T-cell (primary cell): ENCODE measurements at places on chromosomes 2 and 18.

DNA sequence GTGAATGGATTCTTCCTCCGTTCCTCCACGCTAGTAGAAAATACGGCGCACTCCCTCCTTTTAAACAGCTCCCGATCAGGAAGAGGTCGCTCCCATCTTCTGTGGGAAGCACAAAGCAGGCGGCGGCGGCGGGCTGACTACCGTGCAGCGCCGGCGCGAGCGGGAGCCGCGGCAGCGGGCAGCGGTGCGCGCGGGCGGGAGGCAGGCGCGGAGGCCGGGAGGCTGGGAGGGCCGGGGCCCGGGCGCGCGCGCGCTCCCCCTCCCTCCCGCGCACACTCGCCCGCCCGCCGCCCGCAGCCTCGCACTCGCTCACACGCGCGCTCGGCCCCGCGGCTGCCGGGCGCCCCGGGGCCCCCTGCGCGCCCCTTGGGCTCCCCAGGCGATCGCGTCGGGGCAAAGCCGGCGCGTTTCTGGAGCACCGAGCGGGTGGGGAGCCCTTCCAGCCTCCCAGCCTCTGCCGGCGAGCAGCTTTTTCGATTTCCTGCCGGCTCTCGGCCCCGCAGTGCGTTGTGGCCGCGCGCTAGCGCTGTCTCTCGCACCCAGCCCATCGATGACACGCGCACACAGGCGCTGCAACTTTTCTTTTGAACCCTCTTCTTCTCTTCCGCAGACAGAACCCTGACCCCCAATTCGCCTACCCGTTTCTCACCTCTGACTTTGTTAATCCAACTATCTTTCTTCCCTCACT lies at the start of gene SLC8A1:
Gene SLC8A1 (minus strand): TSS at position 173 of the 688 bp plus-strand sequence.
- DNase-seq, result no peak

DNA sequence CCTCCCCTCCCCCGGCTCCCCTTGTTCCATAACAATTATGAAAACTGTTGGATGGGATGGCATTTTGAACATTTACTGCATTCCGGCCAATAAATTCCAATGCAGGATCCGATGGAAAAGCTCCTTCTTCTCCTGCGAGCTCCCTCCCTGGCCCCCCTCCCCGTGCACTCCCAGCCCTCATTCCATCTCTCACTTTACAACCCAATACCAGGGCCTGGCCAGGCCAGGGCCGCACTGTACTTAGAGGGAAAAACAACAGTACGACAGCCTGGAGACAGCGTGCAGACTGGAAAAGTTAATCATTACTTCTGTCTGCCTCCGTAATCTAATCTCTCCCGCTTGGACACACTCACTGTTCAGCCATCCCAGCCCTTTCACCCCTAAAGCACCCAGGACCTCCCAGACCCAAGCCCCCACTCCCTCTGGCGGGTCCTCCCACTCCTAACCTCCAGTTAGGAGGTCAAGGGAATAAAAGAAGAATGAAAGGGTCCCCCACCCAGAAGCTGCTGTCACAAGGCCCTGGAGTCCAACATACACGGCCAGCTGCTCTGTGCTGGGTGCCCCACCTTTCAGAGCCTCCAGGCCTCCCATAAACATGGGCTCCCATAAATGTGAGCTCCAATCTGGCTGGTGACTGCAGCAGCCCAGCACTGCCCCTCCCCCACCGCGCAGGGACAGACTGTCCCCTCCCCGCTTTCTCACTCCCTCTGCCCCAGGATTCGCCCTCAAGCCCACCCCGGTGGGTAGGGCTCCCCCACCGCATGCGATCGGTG lies 20.6 kb downstream of the SMAD7 start:
- no peak for DNase-seq

DNA sequence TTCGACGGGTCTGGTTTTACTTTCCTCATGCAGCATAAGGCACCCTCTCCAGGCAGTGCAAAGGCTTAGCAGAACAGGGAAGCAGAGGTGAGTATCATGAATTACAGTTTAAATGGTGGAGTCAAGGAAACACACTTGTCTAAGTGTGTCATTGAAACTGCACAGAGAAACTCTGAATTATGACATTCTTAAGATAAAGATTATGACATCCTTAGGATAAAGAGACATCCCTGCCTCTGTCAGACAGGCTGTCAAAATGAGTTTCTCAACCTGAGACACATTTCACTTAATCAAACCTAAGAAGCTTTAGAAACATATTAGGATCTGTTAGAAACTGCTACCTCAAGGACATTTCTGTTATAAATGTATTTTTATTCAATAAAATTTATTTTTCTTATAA lies 113.2 kb downstream of the DHRS9 start:
- no peak for DNase-seq

DNA sequence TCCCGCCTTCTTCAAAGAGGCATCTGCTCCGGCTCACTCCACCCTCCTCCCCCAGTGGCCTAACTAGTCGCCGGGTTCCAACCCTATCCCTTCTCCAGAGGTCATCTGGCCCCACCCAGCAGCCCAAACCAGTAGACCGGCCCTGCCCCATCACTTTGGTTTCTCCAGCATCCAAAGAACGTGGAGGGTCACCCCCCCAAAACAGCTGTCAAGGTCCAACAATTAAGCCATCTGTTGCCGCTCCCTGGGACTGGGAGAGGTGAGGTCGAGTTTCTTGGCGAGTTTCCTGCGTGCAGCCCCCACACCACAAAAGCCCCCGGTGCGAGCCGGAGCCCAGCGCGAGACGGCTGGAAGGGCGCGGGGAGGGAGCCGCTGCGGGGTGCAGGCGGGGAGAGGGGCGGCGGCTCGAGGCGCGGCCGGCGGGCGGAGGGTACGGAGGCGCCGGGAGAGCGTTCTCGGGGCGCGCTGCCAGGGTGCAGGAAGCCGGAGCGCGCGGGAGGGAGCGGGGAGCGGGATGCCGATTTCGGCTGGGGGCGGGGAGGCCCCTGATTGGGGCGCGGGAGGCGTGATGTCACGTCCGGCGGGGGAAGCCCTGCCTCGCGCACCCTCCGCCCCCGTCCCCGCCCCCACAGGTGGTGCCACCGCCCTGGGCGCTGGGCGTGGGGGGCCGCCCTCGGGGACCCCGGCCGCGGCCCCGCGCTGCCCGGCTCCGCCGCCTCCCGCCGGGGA lies 571 bp upstream of the GPC1 start:
- peak; percentile 91 for DNase-seq

- DNase-seq, result no peak
Observed at GRCh38 chr2:102016399-102016955, 24.7 kb downstream of the IL1R2 start.

GRCh38 chr2:240140920-240141319 lies 462 bp upstream of the OTOS start:
- no peak for DNase-seq

- DNase-seq, result no peak
Observed at GRCh38 chr2:149364839-149365238, 34.5 kb downstream of the LYPD6 start.

GRCh38 chr2:241237047-241237446 lies 48.6 kb downstream of the ANO7 start:
- DNase-seq, result no peak

DNA sequence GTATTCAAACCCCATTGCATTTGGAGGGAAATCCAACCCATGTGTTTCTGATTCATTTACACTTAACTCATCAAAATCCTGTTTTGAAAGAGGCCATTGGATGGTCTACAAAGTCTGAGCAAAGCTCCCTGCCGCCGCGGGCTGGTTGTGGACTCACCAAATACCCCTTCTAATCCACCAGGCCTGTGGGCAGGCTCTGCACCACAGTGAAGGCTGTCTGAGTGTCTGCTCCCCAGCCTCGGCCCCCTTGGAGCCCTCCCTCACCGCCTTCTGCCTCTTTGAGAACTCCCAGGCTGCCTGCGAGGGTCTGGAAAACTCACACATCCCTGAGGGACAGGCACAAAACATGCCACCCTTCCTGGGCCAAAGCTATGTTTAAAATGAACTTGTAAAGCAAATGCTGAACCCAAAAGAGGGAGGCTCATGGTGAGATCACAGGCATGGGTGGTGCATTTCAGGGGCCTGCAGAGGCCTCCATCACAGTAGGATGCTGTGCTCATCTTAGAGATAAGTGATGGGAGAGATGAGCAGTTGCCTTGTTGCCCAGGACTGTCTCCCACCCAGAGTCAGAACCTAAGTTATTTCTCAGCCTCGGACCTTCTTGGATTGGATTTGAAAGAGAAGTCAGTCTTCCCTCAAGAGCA lies 225.0 kb downstream of the CYP26B1 start:
- DNase-seq, result no peak

DNA sequence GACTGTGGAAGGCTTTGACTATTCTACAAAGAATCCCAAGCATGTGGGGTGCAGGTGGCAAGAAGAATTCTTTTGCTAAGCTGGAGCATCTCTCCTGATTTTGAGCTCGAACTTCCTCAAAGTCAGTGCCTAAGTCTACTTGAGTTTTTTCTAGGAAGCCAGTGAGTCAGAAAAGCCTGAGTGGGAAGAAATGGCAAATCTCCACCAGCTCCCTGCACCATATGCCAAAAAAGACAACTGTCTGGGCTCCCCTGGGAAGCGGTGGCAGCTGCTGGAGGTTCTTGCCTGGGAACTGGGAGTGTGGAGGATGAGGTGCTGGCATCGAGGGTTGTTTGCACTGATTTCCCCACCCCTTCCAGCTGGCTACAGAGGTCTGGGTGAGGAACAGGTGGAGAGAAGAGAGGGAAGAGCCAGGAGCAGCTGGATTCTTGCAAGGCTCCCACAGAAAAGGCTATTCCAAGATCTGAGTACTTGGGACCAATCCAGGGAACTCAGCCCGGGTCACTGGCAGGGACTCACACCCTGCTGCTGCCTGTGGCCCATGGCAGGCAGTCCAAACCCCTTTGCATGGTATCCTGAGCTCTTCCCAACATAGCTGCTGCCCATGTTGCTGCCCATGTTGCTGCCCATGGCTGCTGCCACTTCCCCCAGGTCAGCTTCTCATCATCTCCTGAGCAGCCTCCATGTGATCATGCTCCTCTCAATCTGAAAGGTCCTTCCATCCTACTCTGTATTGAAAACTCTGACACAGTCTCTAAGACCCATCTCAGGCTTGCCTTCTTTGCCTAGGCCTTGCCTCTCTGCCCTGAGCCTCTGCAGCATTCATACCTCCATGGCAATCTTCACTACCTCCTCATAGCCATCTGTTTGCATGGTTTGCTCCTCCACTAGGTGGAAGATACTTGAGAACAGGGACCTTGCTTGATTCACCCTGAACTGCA lies 128.3 kb upstream of the SPATS2L start:
- no peak for DNase-seq

DNA sequence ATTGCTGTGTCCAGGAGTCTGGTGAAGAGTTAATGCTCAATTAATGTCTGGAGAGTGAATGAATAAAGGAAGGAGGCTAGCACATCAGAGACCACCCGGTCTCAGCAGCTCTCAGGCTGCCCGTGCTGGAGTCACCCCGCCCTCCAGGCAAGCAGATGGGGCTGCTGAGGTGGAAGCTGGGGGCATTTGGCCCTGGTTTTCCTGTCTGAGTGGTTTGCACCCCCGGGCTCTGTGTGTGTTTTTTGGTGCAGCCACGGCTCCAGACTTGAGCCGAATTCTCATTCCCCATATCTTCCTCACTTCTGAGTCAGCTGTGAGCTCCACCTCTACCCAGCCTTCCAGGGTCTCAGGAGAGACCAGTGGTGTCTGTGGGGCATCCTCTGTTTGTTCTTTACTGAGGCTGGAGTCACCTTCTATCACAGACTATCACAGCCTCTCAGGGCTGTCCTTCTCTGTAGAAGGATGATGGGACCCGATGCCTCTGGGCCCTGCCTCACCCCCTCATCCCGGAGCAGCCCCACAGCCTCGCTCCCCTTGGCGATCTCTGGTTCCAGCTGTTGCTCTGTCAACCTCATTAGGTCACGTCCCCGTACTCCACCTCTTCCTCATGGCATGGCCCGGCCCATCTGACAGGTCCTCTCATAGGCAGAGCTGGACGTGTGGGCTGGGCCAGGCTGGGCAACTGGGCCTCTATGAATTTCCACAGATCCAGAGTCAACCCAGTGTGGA lies 60.8 kb downstream of the HS1BP3 start:
- no peak for DNase-seq

DNA sequence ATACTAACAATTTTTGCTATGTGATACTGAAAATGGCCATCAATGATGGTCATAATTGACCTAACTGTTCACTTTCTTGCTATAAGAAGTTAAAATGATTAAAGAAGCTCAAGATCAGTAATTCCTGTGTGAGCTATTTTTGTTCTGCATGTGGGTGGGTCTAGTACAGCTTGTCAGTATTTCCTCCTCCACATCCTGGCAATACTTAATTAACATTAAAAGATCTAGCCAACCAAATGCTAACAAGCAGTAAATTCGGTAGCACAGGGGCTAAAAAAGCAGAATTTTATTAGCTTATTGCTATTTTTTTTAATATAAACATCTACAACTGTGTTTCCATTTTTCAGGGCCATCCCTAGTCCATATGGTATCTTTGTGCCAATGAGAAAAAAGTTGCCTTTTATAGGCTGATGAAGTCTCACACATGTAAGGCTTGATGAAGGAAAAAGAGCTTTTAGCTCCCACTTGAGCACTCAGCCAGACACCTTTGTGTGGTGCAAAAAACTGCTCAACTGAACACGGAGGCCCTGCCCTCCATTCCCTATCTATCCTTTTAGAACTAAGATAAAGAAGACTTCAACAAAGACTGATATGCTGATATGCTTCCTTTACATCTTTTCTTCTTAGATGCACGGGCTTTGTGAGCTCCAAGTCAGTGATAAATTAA lies 4.9 kb upstream of the PNO1 start:
- DNase-seq, result no peak

GRCh38 chr2:120437604-120438000 lies 91.7 kb downstream of the INHBB start:
- DNase-seq, result no peak

GRCh38 chr2:233350708-233351107 lies 3.6 kb upstream of the DGKD start:
- DNase-seq, result no peak

GRCh38 chr2:70779911-70780545 lies 10.4 kb downstream of the FIGLA start:
- DNase-seq, result no peak
